ENCODE measurements at places on chromosomes 11 and 22. TPM values are rescaled to one million over a fixed set of nuclear protein-coding genes. Genes with fewer than 3 reads are reported as not detected.

DNA sequence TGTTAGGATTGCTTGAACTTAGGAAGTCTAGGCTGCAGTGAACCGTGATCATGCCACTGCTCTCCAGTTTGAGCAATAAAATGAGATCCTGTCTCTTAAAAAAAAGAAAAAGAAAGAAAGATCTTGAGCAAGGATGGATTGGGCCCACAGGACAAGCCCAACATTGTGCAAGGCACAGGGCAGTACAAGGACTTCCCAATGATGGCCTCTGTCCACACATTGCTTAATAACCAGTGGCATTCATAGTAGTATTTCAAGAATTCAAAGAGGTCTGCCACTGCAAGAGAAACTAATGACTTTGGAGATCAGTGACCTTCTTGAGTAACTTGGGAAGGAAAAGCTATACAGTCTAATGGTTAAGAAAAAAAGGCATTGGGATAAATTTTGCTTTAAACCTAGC, 44.6 kb downstream of the SEZ6L start:
- H3K27ac ChIP-seq: no peak overlapping the region
- H3K27me3 ChIP-seq: peaks cover 6% of the 10 kb centered on the region
- no peaks in the 10 kb centered on the region for H3K36me3 ChIP-seq
- no peaks in the 10 kb centered on the region for H3K4me1 ChIP-seq

- H3K36me3 ChIP-seq: peaks cover 6% of the 10 kb centered on the region
- H3K4me1 ChIP-seq: peaks cover 12% of the 10 kb centered on the region
- no peak for DNase-seq
- H3K4me3 ChIP-seq: no peak overlapping the region
- H3K27ac ChIP-seq: peak overlapping the region; percentile 64
- no peaks in the 10 kb centered on the region for H3K27me3 ChIP-seq
These were observed 281.6 kb downstream of the TBC1D22A start for GRCh38 chr22:47043835-47044721.

- DNase-seq: no peak
- no peak overlapping the region for H3K27ac ChIP-seq
- H3K4me3 ChIP-seq: no peak overlapping the region
These were observed 776.4 kb downstream of the LRRC4C start for GRCh38 chr11:40683010-40683409.

DNA sequence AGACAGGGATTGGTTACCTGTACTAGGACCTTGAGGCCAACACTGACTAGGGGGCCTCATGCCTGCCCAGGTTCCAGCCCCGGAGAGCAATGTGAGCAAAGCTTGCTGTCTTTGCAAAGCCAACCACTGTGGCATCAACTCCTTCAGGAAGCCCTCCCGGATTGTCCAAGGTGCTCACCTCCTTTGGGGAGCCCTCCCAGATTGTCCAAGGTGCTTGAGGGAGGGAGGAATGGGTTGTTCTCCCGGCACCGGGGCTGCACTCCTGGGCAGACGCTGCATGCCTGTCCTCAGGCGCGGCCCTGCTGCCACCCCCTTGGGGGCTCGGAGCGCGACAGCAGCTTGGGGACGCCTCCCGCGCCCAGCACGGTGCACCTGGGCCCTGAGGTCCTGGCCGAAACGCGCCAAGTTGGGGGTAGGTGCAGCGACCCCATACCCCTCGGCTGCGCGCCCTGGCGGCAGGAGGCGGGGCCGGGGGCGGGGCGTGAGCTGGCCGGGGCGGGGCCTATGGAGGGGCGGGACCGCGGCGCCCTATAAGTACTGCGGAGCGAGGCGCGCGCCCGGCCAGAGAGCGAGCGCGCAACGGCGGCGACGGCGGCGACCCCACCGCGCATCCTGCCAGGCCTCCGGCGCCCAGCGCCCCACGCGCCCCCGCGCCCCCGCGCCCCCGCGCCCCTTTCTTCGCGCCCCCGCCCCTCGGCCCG, at the start of gene CD81:
CD81 (plus strand) TSS at position 560 of the 701 bp plus-strand sequence. CDS start 240 bp downstream, outside the sequence.
- H3K36me3 ChIP-seq: peaks cover 2% of the 10 kb centered on the region
- H3K27me3 ChIP-seq: peaks cover 27% of the 10 kb centered on the region
- H3K4me1 ChIP-seq: peaks cover 7% of the 10 kb centered on the region
- H3K27ac ChIP-seq: peak within 1 kb of the TSS; percentile 83
- H3K4me3 ChIP-seq: peak within 1 kb of the TSS; percentile 86

DNA sequence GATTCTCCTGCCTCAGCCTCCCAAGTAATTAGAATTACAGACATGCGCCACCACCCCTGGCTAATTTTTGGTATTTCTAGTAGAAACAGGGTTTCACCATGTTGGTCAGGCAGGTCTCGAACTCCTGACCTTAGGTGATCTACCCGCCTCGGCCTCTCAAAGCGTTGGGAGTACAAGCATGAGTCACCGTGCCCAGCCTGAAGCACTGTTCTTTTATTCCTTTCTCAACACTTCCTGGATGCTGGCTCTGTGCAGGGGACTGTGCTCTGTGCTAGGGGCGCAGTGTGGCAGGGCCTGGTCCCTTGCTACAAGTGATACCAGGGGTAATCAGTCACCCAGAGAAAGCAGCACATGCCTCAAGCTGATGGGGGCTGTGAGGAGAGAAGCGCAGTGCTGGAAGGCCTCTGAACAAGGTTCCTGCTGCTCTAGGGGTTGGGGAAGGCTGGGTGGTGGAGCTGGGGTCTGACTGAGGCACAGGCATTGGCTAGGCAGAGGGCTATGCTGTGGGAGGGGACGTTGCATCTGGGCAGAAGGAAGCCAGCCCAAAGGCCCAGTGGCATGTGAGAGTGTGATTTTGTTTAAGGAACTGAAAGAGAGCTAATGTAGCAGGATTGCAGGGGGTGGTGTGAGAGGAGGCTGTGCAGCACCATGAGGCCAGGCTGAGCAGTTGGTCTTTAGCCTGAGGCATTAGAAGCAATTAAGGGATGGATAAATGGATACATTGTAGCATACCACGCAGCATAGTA, 42.5 kb downstream of the CABIN1 start:
- DNase-seq: no peak
- H3K4me1 ChIP-seq: no peaks in the 10 kb centered on the region
- peaks cover 20% of the 10 kb centered on the region for H3K36me3 ChIP-seq
- no peak overlapping the region for H3K4me3 ChIP-seq
- peak overlapping the region; percentile 5 for H3K27ac ChIP-seq
- H3K27me3 ChIP-seq: no peaks in the 10 kb centered on the region

DNA sequence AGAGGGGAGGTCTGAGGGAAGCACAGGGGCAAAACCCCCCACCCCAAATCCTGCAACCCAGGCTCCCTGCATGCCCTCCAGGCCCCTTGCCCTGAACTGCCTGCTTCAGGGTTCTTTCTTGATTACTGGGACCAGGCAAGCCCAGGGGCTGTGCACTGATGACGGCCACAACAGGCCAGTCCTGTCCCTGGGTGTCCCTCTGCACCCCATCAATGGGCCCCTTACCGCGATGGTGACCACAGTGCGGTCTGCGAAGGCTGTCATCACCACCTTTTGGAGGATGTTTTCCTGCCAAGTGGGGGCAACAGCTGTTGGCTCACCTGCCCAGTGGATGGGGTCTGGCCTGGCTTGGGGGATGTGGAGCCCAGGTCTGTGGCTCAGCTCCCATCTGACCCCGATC, 5.0 kb upstream of the KCNJ11 start:
- H3K4me3 ChIP-seq: no peak overlapping the region
- no peaks in the 10 kb centered on the region for H3K36me3 ChIP-seq
- peaks cover 19% of the 10 kb centered on the region for H3K27me3 ChIP-seq
- no peak for DNase-seq

GRCh38 chr11:122360875-122361274, 244.9 kb upstream of the BLID start:
- H3K4me3 ChIP-seq: no peak overlapping the region
- H3K4me1 ChIP-seq: peaks cover 14% of the 10 kb centered on the region
- no peaks in the 10 kb centered on the region for H3K36me3 ChIP-seq
- no peak overlapping the region for H3K27ac ChIP-seq

DNA sequence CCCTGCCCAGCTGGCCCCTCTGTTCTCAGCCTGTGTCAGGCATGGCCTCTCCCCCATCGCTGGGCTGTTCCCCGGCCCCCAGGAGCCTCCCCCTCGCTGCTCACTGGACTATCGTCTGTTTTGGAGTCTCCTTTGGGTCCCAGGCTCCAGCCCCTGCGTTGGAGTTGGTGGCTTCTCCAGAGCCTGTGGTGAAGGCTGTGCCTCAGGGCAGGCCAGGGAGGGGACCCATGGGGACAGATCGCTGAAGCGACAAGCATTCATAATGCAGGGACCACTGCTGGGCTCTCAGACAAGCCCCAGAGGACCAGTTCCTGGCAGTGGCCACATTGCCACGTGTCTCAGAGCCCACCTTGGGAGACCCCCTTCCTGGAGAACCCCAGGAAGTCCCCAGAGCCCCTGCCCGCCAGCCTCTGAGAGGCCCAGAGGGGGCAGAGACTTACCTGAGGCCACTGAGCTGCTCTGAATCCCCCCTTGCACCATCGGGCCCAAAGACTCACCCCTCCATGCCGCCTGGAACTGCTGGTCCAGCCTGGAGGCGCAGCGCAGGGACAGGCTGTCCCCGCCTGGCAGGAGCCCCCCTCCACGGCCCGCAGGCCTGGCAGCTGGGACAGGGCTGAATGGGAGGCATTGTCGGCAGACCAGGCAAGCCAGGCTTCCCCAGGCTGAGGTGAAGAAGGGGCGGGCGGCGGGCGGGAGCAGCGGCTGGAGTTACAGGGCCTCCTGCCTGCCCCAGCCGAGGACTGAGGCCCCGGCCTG, at the start of gene CHADL:
CHADL (minus strand) TSS at position 555 of the 756 bp plus-strand sequence; CDS start at position 505, 50 bp downstream.
- H3K4me3 ChIP-seq: no peak within 1 kb of the TSS
- H3K4me1 ChIP-seq: peaks cover 2% of the 10 kb centered on the region
- DNase-seq: no peak
- no peak within 1 kb of the TSS for H3K27ac ChIP-seq
- H3K27me3 ChIP-seq: peaks cover 3% of the 10 kb centered on the region
- H3K36me3 ChIP-seq: peaks cover 2% of the 10 kb centered on the region

- peaks cover 91% of the 10 kb centered on the region for H3K27me3 ChIP-seq
- DNase-seq: no peak
- peaks cover 2% of the 10 kb centered on the region for H3K4me1 ChIP-seq
- H3K27ac ChIP-seq: no peak overlapping the region
- H3K36me3 ChIP-seq: no peaks in the 10 kb centered on the region
These were observed 23.6 kb upstream of the ETS1 start for GRCh38 chr11:128610721-128611617.

DNA sequence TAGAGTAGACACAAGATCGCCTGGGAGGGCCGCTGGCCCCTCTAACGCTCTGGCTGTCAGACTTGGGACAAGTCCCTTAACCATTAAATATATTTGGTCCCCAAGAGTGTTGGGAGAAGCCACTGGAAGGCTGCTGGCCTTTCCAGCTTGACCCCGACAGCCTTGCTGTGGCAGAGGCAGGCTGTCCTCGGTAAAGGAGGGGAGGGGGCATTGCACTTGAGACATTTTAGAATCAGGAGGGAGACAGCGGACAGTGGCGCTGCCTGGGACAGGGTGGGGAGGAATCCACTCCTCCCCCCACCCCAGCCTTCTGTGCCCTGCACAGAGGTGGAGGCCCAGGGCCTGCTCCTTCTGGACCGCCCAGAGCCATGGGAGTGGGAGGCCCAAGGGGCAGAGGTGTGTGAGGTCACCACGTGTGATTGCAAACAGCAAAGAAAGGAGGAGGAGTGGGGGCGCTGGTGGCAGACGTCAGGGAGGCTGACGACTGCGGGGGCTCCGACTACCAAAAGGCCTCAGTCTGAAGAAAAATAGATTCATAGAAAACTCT, 28.9 kb downstream of the APOL1 start:
- no peak overlapping the region for H3K4me3 ChIP-seq
- no peaks in the 10 kb centered on the region for H3K27me3 ChIP-seq
- H3K27ac ChIP-seq: no peak overlapping the region
- peaks cover 20% of the 10 kb centered on the region for H3K36me3 ChIP-seq
- H3K4me1 ChIP-seq: no peaks in the 10 kb centered on the region

DNA sequence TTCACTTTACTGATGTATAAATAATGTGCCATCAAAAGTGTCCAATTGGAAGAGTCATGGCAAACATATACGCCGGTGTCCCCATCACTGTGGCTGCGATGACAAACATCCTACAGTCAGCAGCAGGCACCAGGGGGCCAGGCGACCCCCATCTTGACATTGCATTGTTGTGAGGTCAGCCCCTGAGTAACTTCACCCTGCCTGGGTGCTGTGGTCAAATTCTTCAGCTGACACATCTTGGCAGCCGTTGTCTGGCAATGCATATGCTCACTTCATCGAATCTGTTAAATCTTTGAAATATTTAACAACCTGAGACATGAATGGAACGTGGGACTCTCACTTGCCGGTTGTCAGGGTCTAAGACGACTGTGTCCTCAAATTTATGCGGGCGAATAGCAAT, 430.9 kb downstream of the BRD1 start:
- no peak overlapping the region for H3K27ac ChIP-seq
- H3K36me3 ChIP-seq: no peaks in the 10 kb centered on the region
- DNase-seq: no peak
- H3K4me3 ChIP-seq: no peak overlapping the region

DNA sequence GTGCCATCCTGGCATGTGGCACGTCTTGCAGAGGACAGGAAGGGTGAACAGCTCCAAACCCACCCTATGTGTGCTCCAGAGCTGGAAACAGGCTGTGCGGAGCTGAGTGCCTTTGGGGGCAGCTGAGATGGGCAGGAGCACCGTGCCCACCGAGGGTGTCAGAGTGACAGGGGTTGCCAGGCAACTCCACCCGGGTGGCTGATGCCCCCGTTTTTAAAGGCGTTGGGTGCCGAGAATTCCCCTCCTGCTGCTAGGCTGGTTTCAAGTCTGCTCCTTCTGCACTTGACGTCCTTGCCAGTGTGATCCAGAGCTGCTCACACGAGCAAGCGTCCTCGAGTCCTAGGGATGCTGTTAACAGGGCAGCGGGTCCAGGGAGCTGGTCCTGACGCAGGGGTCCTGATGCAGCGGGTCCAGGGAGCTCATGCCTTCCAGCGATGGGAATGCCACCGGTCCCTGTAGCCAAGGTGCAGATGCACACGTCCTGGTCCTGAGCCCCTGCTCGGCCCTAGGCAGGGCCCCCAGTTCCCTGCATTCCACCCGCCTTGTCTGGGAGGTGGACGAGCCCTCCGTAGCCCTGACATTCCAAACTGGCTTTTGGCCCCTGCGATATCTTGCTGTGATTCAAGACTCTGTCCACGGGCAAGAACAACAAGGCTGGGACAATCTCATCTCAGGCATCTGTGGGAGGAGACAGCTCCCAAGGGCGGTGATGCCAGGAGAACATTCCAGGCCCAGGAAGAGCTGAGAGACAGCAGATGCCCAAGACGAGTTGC, 4.9 kb downstream of the KCNQ1 start:
- H3K27ac ChIP-seq: no peak overlapping the region
- H3K4me3 ChIP-seq: no peak overlapping the region
- peaks cover 67% of the 10 kb centered on the region for H3K27me3 ChIP-seq

RNF26 gene
- 30.3 TPM for total RNA-seq

OR51B5 gene
- total RNA-seq: 0.44 TPM

APOL4 gene
- not detected for total RNA-seq

IL17REL gene
- total RNA-seq: not detected

LIF gene
- total RNA-seq: 2.3 TPM

RCOR2 gene
- 39.4 TPM for total RNA-seq

SHANK2 gene
- 97.8 TPM for total RNA-seq
